CD4-positive, alpha-beta T cell treated with Interleukin-10 for 1 hour (primary cell): ENCODE measurements at places on chromosomes 1 and 21.

DNA sequence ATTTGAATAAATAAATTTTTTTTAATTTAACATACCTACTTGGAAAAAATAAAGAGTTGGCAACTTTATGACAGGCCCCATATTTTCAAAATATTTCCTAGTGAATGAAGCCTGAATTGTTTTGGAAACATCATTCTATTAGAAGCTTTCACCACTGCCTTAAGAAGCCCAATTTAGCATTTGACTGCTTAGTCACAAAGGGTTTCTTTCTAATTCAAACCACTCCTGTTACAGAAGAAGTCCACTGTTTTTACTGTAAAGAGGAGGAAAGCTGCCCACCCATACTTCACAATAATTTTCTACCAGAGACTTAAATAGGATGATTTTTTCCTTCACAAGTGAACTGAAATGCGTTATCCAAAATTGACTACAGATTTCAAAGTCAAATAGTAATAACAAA lies 534.6 kb upstream of the PTBP2 start:
- DNase-seq, result no peak

GRCh38 chr1:85947186-85947585 lies 209.4 kb downstream of the COL24A1 start:
- no peak for DNase-seq

DNA sequence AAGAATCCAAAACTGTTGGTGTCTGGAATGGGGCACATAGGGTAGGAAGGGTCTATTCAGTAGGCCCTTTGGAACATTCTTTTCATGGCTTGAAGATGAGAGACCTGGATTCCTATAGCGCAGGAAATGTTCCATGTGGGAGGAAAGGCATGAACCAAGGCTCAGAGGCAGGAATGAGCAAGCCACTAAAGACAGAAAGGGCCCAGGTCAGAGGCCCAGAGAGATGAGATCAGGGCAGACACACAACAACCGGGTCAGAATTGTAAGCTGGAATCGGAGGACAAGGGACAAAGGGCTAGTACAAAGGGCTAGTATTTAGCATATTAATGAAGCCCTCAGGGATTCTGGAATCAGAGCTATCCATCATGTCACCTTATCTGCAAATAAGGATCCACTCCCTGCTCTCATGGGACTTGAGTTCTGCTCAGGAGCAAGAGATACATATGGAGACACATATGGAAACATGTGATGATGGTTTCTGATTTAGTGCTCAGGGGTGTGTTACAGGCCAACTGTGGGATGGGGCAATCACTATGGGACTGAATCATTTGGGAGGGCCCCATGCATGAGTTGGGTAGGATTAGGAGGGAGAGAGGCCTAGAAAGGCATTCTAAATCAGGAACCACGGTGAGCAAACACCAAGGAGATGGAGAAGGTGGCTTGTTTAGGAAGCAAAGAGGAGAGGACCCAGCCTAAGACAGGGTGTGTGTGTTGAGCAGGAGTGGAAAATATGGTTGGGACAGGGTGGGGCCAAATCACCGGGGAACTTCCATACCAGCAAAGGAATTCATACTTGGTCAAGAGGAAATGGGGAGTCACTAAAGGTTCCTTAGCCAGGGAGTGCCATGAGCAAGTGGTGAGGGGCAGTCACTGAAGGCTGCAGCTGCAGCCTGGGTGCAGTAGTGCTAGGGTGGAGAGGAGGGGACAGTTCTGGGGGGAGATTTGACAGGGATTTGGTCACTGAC lies 8.6 kb downstream of the NECTIN4 start:
- no peak for DNase-seq

GRCh38 chr1:201024625-201024998 lies 1.1 kb upstream of the KIF21B start:
- no peak for DNase-seq

DNA sequence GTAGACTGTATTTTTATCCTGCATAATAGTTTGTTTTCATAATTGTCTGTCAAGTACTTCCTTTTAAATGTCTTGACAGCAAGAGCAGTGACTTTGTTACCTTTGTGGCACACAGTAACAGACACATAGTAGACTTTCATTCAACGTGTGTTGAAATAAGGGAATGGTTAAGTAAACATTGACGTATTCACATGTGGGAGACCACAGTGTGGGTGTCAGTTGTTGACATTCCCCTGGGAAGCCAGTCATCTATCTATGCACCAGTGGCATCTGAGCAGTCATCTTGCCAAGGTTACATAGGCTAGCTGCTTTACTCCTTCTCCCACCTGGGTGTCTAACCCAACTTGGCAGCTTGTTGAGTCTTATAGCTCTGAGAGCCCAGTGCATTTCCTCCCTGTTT lies 1.4 kb upstream of the NUP133 start:
- no peak for DNase-seq
